KG1 (cell line): ENCODE measurements at places on chromosomes 6 and 20.

DNA sequence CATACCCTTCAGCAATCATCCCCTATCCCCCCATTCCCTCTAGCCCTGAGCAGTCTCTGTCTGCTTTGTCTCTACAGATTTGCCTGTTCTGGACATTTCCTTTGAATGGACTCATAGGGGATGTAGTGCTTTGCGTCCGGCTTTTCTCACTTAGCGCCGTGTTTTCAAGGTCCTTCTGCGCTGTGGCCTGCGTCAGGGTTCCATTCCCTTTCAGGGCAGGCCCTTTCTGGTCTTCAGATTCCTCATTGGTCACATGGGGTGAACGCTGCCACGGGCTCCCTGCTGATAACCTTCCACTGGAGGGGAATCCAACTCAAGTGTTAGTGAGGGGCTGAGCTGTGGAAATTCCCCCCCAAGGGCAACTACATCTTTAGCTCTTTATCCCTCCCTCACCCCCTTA is 36.4 kb upstream of the APCDD1L start:
- no peak for DNase-seq

DNA sequence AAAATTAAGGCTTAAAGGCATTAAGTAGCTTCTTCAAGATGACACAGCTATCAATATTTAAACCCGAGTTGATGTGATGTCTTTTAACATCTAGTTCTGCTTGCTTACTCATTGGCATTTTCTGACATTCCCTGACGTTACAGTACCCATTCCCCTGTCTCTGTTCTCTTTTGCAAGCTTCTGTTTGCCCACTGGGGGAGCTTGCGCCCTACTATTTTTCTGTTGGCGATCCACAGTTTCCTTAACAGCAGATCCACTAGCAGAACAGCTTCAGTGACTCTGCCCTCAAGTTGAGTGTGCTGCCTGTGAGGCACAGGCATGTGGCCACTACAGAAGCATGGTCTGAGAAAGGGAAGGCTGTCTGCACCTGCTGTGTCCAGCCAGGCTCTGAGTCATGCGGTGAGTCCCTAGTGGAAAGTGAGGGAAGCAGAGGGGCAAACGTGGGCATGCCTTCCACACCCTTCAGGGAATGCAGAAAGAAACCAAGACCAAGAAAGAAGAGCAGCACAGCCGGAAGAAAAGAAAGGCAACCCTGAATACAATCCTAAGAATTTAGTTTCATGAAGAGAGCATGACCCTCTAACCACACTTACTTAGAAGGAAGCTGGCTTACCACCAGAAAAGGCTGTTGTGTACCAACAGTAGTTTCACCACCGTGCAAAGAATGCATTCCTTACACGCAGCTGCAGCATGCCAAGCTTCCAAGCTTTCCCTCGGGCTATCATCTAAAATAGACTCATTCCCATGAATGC is 97.7 kb upstream of the VGLL2 start:
- no peak for DNase-seq

- no peak for DNase-seq
Measured at GRCh38 chr6:111862314-111862713, 10.9 kb downstream of the FYN start.

DNA sequence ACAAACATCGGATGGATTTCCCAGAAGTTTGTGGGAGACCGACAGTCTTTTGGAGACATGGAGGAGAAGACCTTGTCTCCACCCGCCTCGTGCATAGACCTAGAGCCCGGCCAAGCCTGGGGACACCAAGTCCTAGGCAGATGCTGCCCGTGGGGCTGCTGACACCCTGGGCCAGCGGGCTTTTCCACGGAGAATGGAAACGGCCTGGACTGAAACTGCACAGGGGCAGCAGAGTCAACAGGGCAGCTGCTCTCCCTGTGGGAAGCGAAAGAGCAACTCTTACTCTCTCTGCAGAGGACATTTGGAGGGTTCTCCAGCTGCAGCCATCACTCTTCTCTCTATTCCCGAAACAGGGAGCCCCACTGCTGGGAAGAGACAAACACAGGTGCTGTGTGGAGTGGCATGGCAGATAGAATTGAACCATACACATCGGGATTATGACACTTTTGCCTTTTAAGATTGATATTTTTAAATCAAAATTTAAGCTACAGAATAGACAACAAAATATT is 401.2 kb downstream of the THBS2 start:
- no peak for DNase-seq

GRCh38 chr20:58342104-58342945 is 32.8 kb downstream of the RAB22A start:
- no peak for DNase-seq

DNA sequence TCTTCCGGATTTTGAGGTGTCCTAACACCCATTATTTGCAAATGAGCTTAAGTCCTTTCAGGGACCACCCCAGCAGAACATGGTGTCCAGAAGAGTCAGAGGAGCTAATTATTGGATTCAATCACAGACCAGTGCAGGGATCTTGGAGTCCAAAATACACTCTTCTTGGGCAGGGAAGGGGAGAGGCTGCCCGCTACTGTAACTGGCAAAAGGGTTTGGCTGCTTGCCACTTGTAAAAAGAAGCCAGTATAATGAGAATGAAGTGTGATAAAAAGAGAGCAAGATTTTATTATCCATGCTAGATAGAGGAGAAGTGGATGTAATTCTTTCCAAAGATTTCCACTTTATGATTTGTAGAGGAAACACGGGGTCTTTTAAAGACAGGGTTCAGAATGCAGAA is 19.3 kb downstream of the SPINT3 start:
- no peak for DNase-seq

DNA sequence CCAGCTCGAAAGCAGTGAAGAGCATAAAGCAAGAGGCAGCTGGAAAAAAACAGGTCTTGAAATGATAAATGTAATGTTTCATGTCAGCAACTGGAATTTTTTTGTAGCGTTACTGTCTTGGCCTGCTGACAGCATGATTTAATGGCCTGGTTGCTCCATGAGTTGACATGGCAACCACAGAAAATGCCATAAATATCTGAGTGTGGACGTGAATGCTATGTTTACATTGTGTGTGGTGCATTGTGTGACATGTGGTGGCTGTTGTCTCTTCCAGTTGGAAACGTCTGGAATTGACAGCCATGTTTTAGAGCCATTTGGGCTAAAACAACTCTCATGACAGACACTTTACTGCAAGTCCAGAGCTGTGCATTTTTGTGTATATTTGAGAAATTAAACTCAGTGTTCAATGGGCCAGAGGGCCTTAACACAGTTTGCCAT is 170.0 kb downstream of the FOXA2 start:
- no peak for DNase-seq

DNA sequence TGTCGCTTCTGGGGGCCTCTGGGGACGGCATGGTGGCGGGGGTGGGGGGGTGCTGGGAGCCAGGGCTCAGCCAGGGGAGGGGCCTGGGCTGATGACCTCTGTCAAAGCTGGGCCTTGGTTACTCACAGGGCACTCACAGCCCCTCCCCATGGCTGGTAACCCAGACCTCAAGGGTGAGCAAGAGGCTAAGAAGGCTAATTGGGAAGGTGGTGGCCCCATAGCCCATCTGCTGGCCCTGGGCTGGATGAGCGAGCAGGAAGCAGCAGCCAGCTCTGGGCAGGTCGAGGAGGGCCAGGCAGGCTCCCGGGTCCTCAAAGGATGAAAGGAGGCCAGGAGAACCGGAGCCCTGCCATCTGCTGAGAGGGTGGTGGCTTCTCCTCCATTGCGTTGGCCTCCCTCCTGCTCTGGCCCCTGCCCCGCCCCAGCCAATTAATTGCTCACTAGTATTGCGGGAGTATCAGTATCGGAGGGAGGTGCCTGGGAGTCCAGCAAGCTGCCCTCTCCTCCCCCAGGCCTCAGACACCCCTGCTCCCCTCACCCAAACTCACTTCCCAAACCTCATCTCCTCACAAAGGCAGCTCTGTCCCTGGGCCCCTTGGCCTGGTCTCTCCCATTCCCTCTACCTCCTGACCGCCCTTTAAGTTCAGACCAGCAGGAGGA is 1.0 kb upstream of the CDSN start:
- no peak for DNase-seq

- no peak for DNase-seq
Measured at GRCh38 chr20:46951405-46951804, 56.8 kb downstream of the EYA2 start.

DNA sequence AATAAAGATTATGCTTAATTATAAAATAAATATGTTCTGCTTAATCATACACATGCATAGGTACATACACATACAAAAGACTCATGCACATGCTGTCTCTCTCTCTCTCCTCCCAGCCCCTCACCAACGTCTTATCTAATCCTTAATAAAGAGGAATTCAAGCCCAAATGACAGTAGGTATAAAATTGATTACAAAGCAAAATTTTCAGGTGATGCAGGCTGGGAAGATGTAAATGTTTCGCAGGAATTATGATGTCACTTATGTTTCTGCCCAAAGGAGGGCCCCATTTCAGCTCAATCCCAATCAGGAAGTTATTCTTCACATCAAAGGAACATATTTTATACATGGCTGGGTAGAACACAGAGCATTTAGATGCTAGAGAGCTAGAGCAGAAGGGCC is 284.6 kb upstream of the ID4 start:
- DNase-seq: no peak

- no peak for DNase-seq
Measured at GRCh38 chr6:153840039-153840850, 198.8 kb upstream of the OPRM1 start.
